ENCODE measurements at places on chromosomes 7 and 10. TPM values are rescaled to one million over a fixed set of nuclear protein-coding genes. Genes with fewer than 3 reads are reported as not detected.

DNA sequence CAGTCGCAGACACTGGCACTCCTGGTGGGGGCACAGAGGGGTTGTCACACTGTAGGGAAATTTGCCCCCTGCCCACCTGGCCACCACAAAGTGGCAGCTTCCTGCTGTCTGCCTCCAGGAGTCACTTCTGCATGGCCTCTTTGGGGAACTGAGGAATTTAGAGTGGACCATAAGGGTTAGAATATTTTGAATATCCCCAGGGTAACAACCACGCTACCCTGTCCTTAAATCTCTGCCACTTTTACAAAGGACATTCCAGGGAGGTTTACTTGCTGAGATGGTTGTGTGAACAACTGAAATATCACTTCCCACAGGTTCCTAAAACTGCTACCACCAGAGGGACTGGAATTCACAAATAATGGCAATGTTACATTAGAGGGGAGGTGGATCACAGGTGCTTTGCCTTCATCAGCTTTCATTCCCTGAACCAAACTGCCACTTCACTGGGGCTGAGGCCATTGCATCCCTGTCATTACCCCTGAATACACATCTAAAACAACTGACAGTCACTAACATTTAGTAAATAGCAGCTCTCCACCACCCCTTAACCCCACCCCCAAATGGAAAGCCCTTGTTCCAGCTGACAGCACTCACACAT is 88.1 kb upstream of the IFRD1 start:
- H3K36me3 ChIP-seq: no peaks in the 10 kb centered on the region
- DNase-seq: no peak
- no peak overlapping the region for H3K27ac ChIP-seq

- H3K27me3 ChIP-seq: peaks cover 14% of the 10 kb centered on the region
- no peaks in the 10 kb centered on the region for H3K36me3 ChIP-seq
- no peak overlapping the region for H3K4me3 ChIP-seq
- no peak overlapping the region for H3K27ac ChIP-seq
Observed at GRCh38 chr7:24555184-24555583, 18.1 kb upstream of the PALS2 start.

- no peak overlapping the region for H3K4me3 ChIP-seq
Observed at GRCh38 chr7:95749044-95749443, 23.3 kb upstream of the DYNC1I1 start.

DNA sequence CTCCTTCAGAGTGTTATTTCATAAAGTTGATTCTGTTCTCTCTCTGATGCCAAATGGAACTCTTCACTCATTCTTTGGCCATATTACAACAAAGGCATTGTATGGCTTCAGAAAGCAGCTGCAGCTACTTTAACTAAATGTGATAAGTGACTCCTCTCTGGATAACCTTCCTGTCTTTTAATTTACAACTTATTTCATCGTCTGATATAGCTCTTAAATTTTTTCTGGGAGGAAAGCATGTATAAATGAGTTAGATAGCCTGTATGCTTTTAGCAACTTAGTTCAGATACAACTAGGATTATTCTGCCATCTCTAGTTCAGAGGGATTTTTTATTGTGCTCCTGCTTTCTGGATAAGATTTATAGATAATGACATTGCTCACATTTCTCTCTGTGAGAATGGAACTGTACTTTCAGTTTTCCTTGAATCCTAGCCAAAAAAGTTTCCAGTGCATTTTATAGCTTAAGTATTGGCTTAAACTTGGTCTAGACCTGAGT is 57.5 kb downstream of the KLHDC10 start:
- no peaks in the 10 kb centered on the region for H3K4me1 ChIP-seq
- peaks cover 27% of the 10 kb centered on the region for H3K36me3 ChIP-seq
- H3K4me3 ChIP-seq: no peak overlapping the region
- DNase-seq: no peak

DNA sequence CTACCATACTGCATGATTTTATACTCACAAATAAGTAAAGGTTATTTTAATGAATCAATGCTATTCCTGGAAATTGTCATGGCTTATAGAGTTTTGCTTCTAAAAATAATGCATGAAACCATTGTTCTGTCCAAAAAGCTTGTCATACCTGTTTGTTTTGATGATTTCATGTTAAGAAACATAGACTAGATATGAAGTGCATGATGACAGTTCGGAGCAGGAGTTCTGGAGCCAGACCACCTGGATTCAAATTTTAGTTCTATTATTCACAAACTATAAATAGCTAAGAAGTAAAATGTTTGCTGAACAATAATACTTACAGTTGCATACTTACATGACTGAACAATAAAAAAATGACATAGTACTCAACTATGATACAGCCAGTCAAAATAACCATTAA is 107.0 kb upstream of the AKR1E2 start:
- no peak overlapping the region for H3K27ac ChIP-seq
- no peaks in the 10 kb centered on the region for H3K4me1 ChIP-seq
- H3K36me3 ChIP-seq: no peaks in the 10 kb centered on the region

DNA sequence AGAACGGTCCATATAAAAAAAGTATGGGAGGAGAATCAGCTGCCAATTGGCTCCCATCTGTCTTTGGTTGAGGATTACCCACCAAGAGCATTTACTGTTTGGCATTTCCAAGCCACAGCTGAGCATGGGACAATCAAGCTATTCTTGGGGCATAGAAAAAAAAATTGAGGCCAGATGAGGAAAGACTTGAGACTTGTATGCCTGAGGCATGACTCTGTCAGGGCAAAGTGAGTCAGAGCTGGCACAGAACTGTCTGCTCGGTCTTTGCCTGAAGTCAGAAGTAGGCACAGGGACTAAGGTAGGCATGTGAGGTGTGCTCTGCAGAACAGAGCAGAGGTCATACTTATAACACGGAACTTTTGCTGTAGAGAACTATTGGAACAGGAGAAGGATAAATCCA is 126.5 kb upstream of the CHRM2 start:
- no peak overlapping the region for H3K4me3 ChIP-seq
- no peaks in the 10 kb centered on the region for H3K4me1 ChIP-seq
- no peak overlapping the region for H3K27ac ChIP-seq
- H3K36me3 ChIP-seq: no peaks in the 10 kb centered on the region
- DNase-seq: no peak
- H3K27me3 ChIP-seq: no peaks in the 10 kb centered on the region

DNA sequence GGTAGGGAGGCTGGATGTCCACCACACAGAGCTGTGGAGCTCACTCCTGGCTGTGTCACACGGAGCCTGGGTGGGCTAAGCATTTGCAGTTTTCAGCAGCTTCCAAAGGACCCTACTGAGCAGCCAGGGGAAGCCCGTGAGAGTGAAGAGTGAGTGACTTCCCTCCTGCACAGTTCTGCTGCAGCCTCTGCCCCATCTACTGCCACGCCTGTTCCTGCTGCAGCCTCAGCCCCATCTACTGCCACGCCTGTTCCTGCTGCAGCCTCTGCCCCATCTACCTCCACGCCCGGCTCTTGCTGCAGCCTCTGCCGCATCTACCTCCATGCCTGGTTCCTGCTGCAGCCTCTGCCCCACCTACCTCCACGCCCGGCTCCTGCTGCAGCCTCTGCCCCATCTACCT is 12.2 kb downstream of the ADAM8 start:
- H3K27ac ChIP-seq: peak overlapping the region; percentile 26
- H3K27me3 ChIP-seq: no peaks in the 10 kb centered on the region
- peak; percentile 77 for DNase-seq
- H3K36me3 ChIP-seq: peaks cover 7% of the 10 kb centered on the region
- peak overlapping the region; percentile 19 for H3K4me3 ChIP-seq

- H3K4me1 ChIP-seq: no peaks in the 10 kb centered on the region
- no peaks in the 10 kb centered on the region for H3K27me3 ChIP-seq
- H3K27ac ChIP-seq: no peak overlapping the region
Observed at GRCh38 chr7:71829515-71829914, 582.6 kb downstream of the CALN1 start.

DNA sequence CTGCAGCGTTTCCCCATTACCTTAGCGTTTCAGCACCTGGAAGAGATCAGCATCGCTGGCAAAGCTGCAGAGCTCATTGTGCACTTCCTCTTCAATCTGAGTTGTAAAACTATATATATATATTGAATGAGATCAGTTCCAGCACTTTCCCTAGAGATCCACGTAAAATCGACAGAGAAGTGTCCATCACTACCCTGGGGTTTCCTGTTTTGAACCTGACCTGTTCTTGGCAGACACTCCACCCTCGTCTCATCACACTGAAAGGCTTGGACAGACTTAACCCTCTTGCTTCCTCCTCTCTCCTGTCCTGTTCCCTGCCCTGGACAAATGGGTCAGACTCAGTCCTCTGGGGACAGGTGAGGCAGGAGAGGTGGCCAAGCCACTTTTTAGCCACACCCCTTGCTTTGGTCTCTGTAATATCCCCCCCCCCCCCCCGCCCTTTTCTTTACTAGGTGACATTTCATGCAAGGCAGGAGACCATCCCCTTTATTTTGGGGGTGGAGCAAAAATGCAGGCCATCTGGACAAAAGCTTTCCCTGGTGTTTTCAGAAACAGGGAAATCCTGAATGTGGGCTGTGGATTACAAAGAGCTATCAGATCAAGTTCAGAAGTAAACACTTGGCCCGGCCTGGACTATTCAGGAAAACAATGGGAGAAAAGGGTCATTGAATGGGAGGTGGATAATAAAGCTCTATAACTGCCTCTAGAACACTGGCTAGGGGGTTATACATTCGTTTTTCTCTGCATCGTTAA is 83.7 kb upstream of the KDM7A start:
- H3K27ac ChIP-seq: no peak overlapping the region
- DNase-seq: no peak
- H3K4me3 ChIP-seq: no peak overlapping the region

GRCh38 chr10:132582771-132583170 is 45.2 kb downstream of the INPP5A start:
- H3K4me1 ChIP-seq: peaks cover 5% of the 10 kb centered on the region
- peaks cover 7% of the 10 kb centered on the region for H3K36me3 ChIP-seq
- no peak for DNase-seq
- peaks cover 52% of the 10 kb centered on the region for H3K27me3 ChIP-seq
- H3K27ac ChIP-seq: no peak overlapping the region

DNA sequence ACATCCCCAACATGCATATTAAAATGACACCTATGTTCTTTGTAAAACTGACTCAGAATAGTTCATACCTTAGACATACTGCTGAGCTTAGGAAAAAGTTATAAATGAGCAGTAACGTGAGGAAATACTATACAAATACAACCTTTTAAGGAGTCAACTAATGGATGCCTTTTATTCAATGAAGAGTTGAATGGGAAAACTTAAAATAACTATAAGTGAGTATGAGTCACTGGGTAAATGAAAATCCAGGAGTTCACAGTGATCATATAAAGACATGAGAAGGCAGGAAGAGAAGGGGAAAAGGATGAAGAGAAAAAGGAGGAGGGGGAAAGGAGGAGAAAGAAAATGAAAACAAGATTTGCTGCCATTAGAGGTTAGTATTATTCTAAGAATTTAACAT is 157.8 kb upstream of the PCDH15 start:
- no peaks in the 10 kb centered on the region for H3K4me1 ChIP-seq
- DNase-seq: no peak

DNA sequence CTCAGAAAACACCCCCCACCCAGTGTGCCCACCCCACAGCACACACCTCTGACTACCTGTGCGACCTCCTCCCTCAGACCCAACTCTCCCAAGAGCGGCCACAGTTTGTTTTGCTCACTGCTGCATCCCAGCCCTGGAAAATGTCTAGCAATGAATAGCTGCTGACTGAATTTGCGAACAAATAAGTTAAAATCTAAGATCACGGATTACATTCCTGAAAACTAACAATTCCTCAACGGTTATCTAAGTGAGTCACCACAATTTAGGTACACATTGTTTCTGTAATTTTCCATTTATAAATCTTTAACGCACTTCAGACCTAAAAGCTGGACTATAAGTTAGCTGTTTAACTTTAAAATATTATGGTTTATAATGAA is 235.2 kb downstream of the ZMYND11 start:
- no peak overlapping the region for H3K27ac ChIP-seq
- no peak overlapping the region for H3K4me3 ChIP-seq
- H3K27me3 ChIP-seq: no peaks in the 10 kb centered on the region

- peaks cover 20% of the 10 kb centered on the region for H3K36me3 ChIP-seq
- no peaks in the 10 kb centered on the region for H3K27me3 ChIP-seq
- H3K27ac ChIP-seq: peak overlapping the region; percentile 90
Observed at GRCh38 chr10:26438534-26439341, 597 bp downstream of the APBB1IP start.

DNA sequence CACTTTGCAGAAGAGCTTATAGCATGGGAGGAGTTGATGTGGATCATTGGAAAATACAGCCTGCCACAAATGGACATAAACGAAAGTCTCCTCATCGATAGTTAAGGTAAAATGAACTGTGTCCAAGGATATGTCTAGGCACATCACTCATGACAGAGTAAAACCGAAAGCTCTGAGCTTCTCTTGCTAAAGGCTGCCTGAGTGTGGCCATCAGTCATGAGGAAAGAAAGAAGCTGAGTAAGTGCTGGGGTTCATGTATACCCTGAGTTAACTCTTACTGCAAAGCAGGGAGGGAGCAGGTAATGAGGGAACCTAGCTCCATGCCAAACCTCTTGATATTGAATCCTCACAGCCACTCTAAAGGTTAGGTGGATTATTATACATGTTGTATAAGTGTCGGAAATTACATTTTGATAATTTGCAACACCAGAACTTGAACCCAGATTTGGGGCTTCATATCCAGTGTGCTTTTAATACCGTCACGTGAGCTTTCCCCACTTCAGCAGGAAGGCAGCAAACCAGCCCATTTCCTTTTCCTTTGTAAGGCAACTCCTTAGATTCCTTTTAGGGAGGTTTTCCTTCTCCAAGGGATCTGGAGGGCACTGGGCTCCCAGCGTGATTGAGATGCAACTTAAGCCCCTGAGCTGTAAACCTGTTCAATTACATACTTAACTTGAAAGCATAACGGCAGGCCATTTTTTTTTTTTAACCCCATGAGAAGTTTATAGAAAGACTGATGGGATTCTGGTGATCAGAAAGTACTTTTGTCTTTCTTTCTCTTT is 215.0 kb downstream of the PHF14 start:
- peaks cover 6% of the 10 kb centered on the region for H3K27me3 ChIP-seq
- H3K4me3 ChIP-seq: no peak overlapping the region
- H3K36me3 ChIP-seq: no peaks in the 10 kb centered on the region
- DNase-seq: no peak
- H3K27ac ChIP-seq: no peak overlapping the region
- H3K4me1 ChIP-seq: peaks cover 6% of the 10 kb centered on the region

DNA sequence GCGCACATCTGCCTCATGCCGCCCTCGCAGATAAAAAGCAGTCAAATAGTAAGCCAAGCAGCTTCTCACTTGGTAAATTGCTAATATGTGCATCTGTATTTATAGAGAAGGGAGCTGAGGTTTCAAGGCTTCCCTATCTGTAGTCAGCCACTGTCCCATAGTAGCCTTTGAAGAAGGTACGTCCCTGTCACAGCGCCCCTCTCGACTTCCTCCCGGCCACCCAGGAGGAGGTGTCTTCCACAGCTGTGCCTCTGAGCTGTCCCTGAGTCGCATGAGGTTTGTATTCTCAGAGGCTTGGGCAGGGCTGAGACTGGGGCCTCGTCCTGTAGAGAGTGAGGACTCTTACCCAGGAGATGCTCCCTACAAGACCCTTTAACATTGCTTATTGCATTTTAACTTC is 49.0 kb downstream of the SPOCK2 start:
- DNase-seq: no peak
- no peak overlapping the region for H3K4me3 ChIP-seq
- H3K27ac ChIP-seq: no peak overlapping the region
- no peaks in the 10 kb centered on the region for H3K36me3 ChIP-seq

GRCh38 chr10:44856696-44857095 is 54.4 kb upstream of the TMEM72 start:
- no peak overlapping the region for H3K27ac ChIP-seq
- no peak overlapping the region for H3K4me3 ChIP-seq
- H3K27me3 ChIP-seq: no peaks in the 10 kb centered on the region
- DNase-seq: no peak
- H3K4me1 ChIP-seq: no peaks in the 10 kb centered on the region
- H3K36me3 ChIP-seq: no peaks in the 10 kb centered on the region

TMEM229A gene
- not detected for total RNA-seq

RADIL gene
- 0.12 TPM for total RNA-seq

NOM1 gene
- total RNA-seq: 31.9 TPM

ANKRD7 gene
- 0.59 TPM for total RNA-seq

AKR1C4 gene
- not detected for total RNA-seq

PODXL gene
- 2.3 TPM for total RNA-seq

Measured in activated CD8-positive, alpha-beta memory T cell treated with anti-CD3 and anti-CD28 coated beads, Interleukin-2, amount 10 ng/mL, durations not matched to agents 7 days and 5 days (primary cell).